ENCODE measurements at places on chromosomes 6 and 20. TPM values are rescaled to one million over a fixed set of nuclear protein-coding genes. Genes with fewer than 3 reads are reported as not detected.

DNA sequence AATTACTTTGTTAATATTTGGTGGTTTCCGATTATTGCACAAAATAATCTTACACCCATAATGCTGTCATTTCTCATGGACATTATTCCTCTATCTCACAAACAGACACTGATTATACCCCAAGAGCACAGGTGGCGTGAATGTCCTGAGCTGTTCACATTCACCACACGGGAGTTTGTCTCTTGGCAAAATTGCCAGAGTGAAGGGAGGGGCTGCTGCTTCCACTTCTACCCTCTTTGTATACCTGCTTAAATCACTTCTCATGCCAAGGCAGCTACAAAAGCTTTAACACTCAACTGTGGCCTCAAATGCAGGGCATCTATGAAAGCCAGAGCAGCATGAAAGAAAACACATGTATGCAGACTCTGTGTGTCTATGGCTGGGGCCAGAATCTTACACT, 41.9 kb upstream of the SLA2 start:
- peaks cover 12% of the 10 kb centered on the region for H3K36me3 ChIP-seq
- no peaks in the 10 kb centered on the region for H3K27me3 ChIP-seq
- H3K4me1 ChIP-seq = no peaks in the 10 kb centered on the region
- no peak for DNase-seq
- no peak overlapping the region for H3K4me3 ChIP-seq

DNA sequence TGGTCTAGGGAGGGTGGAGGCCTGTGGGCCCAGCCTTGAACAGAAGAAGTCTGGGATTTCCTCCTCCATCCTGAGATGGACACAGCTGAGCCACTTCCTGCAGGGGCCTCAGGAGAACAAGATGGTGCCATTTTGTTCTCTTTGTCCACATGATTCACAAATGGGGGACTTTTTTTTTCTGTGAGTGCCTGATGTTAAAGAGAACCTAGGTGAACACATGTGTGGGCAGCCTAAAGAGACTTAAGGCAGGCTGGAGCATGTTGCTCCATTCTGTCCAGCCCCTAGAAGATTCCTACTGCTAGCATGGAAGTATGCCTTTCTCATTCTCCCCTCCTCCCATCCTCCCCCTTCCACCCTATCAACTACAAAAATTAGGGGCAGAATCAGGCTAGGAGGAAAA, 49.3 kb upstream of the KIF16B start:
- H3K4me3 ChIP-seq = no peak overlapping the region
- H3K36me3 ChIP-seq = no peaks in the 10 kb centered on the region
- no peaks in the 10 kb centered on the region for H3K27me3 ChIP-seq

GRCh38 chr20:9877932-9878495, 39.1 kb upstream of the PAK5 start:
- H3K4me3 ChIP-seq = no peak overlapping the region
- no peaks in the 10 kb centered on the region for H3K36me3 ChIP-seq
- no peak for DNase-seq
- H3K27me3 ChIP-seq = no peaks in the 10 kb centered on the region

DNA sequence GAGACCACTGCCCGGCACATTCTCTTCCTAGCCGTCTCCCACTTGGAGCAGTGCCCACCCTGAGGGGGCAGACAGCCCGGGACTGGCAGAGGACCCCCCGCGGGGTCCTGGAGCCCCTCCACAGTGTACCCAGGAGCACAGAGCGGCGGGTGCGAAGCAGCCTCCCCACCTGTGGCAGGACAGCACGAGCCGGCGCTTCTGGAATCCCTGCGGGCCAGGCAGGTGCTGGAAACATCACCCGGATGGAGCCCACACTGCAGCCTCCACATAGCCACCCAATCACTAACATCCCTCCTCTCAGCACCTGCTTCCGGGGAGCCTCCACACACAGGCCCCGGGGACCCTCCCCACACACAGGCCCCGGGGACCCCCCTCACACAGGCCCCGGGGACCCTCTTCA, 18.7 kb downstream of the GATA5 start:
- no peaks in the 10 kb centered on the region for H3K4me1 ChIP-seq
- no peaks in the 10 kb centered on the region for H3K27me3 ChIP-seq
- no peak overlapping the region for H3K27ac ChIP-seq
- no peak for DNase-seq
- H3K36me3 ChIP-seq = no peaks in the 10 kb centered on the region

LY6G5B gene
- 24.3 TPM for total RNA-seq

Data from thoracic aorta (tissue), 2 donors.